Right ventricle myocardium superior (tissue), 1 donor: ENCODE measurements at places on chromosomes 3 and 15. TPM values are rescaled to one million over a fixed set of nuclear protein-coding genes. Genes with fewer than 3 reads are reported as not detected.

The MCF2L2 gene
- 0.51 TPM for total RNA-seq

The HCLS1 gene
- 9.6 TPM for total RNA-seq

- no peak for DNase-seq
These were observed 1.8 kb upstream of the IQGAP1 start for GRCh38 chr15:90386221-90386620.

DNA sequence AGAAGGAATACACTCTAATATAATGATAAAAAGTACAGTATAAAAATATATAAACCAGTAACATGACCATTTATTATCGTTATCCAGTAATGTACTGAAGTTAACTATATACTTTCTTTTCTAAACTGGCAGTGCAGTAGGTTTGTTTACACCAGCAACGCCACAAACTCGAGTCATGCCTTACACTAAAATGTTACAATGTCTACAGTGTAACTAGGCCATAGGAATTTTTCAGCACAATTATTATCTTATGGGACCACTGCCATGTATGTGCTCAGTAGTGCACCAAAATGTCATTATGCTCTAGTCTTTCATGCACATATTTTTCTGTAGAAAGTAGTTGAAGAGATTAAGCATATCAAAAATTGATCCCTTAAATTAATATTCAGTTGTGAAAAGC, 609.8 kb upstream of the BCHE start:
- no peak for DNase-seq

DNA sequence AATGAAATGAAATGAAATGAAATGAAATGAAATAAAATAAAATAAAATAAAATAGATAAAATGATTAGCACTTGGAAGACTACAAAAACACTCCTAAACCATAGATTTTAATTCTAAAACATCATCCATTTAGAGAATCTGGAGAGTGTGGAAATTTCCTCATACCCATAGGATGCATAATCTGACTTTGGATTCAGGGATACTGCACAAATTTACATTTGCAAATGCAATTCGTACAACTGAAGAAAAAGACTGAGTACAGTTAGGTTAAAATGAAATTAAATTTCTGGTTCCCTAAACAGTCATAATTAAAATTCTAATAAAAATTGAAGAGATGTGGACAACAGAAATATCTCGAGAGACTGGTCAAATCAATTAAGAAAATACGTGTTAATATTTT, 122.9 kb downstream of the TMCC1 start:
- DNase-seq: no peak

DNA sequence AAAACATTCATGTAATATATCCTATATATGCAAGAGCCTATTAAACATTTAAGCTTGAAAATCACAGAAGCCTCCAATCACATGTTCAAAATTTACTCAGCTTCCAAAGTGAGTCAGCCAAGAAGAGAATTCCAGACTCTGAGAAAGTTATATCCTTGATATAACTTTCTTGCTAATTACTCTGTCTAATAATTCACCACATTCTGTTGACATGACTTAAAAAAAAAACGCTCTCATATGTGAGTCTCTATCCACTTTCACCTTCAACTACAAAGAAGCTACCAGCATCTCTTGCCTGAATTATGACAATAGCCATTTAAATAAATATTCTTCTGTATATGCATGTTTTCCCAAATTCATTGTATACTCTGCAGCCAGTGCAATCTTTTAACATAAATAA, 1116.3 kb upstream of the CADM2 start:
- no peak for DNase-seq

DNA sequence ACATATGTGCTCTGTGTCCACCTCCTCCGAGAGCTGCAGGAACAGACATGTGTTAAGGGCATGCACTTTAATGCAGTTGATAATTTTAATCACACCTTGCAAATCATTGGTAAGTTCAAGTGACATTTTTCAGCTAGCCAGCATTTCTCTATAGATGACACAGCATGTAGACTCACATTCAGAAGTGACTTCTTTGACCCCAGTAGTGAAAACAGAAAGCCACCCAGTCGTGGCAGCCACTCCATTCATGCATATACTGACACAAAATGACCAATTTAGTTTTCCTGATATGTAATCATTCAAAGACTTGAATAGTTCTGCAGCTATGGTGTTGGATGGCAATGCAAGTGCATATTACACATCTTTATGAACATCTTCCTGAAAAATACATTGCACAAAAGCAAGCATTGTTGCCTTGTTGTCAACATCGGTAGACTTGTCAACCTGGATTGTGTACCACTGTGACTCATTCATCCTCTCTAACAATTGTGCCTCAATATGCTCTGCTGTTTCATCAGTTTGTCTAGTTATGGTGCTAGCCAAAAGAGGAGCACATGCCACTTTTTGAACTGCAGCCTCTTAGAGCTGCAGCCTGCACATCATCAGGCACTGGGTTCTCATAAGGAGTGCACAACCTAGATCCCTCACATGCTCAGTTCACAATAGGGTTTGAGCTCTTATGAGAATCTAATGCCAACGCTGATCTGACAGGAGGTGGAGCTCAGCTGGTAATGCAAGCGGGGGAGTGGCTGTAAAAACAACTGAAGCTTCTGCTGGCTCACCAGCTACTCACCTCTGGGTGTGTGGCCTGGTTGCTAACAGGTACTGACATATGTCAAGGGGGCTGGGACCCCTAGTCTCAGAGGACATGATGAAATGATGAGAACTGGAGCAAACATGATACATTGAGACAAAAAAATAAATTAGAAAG, 622.0 kb downstream of the PYDC2 start:
- no peak for DNase-seq

- peak; percentile 21 for DNase-seq
These were observed 18.0 kb upstream of the ZXDC start for GRCh38 chr3:126493739-126494138.

- DNase-seq: no peak
These were observed 14.3 kb upstream of the HPS3 start for GRCh38 chr3:149115114-149115513.

GRCh38 chr3:123064914-123065313, 1.9 kb upstream of the PDIA5 start:
- no peak for DNase-seq
